ENCODE measurements at places on chromosomes 12 and 14.
A peak's percentile ranks its signal among the peaks of the same experiment; 100 is the strongest.

- DNase-seq, result no peak
These were observed 3.0 kb downstream of the C12orf50 start for GRCh38 chr12:88026196-88026595.

DNA sequence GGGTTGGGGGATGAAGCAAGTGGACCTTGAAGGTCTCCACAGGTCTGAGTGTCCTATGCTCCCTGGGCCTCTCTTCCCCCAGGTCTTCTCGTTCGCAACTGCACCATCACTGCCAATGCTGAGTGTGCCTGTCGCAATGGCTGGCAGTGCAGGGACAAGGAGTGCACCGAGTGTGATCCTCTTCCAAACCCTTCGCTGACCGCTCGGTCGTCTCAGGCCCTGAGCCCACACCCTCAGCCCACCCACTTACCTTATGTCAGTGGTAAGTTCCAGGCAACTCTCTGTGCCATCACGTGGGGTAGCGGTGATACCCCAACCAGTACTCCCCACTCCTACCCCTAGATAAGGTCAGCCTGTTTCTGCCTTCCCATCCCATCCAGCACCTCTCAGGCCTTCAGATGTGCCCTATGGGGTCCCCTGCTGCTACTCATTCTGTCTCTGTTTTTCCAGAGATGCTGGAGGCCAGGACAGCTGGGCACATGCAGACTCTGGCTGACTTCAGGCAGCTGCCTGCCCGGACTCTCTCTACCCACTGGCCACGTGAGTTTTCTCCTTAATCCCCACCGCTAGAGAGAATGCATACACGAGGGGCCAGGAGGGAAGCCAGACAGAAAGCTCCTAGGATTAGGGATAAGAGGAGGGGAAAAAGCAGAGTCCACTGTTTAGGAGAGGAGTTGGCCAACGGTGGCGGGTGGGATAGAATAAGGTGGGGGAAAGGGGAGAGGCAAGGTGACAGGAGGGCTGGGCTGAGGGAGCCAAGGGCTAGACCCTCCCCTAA, 1.6 kb upstream of the TAPBPL start:
- DNase-seq, result peak; percentile 35

- DNase-seq, result no peak
These were observed 19.6 kb upstream of the GALNT8 start for GRCh38 chr12:4700621-4701026.

DNA sequence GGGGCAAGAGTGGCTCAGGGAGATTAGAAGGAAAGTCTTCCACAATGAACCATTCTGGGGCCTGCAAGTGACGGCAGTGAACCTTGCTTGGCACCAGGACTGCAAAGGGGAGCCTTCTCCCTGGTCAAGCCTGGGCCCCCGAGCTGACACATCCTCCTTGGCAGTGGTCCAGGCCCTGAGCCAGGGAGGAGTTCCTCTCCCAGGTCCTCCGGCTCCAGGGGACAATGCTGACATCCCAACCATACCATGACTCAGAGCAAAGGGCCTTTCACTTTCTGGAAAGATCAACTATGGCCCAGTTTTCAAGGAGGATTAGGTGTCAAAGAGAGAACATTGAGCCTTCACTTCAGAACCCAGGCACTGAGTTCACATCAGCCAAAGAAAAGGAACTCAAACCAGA, 756.5 kb upstream of the TBX3 start:
- peak; percentile 42 for DNase-seq

GRCh38 chr12:69241438-69242092, 2.2 kb downstream of the CPSF6 start:
- DNase-seq, result no peak

- no peak for DNase-seq
These were observed 193.8 kb downstream of the TMTC2 start for GRCh38 chr12:82880442-82880901.

DNA sequence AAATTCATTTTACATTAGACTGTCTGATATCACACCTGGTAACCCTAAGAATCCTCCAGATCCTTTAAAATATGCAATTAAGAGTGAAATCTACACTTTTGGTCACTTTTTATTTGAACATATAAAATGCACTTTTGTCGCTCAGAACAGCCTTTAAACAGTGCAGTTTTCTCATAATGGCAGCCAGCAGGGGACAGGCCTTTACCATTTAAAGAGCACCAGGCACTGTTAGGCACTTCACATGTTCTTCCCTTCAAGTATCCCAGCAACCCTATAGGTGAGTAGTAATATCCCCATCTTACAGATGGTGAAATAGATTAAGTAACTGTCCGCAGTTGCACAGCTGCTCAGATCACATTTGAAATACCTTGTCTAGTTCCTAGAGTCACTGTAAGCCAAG, 11.3 kb upstream of the SAMD4A start:
- no peak for DNase-seq

Data from stomach (tissue), 19 donors.